Tibial nerve (tissue), 4 donors: ENCODE measurements at places on chromosomes 2 and 18. TPM values are rescaled to one million over a fixed set of nuclear protein-coding genes. Genes with fewer than 3 reads are reported as not detected.

DNA sequence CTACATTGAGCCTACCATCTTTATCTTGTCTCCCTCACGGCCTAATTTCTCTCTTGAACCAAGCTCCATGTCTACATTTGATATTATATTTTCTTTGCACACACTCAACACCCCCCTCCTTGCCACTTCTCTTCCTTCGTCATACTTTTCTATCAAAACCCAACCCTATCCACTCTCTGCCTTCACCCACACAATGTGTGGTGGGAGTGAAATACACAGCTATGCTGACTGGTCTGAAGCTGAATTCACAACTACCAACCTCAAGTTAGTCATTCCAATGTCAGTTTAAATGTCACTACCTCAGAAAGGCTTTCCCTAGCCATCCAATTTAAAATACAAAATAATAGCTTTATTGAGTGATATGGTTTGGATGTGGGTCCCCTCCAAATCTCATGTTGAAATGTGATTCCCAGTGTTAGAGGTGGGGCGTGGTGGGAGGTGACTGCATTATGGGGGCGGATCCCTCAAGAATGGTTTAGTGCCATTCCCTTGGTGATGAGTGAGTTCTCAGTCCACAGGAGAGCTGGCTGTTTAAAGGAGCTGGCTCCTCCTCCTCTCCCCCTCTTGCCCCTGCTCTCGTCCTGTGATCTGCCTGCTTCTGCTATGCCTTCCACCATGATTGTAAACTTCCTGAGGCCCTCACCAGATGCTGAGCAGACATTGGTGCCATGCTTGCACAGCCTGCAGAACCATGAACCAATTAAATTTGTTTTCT is 112.1 kb downstream of the DTNB start:
- DNase-seq, result no peak

DNA sequence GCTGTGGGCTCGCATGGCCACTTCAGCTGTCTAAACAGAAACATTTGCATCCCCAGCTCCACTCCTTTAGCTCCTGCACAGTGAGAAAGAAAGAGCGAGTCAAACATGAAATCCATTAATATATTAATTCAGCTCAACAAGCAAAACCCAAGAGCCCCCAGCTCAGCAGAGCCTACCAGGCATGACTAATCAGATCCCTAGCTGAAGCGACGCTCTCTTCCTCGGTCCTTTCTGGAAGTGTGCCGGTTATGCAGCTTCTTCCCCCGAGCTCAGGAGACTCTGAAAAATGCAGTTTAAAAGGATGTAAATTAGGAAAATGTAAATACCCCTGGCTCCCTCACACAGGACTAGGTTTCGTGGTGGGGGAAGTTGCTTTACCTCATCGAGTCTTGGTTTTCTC is 221.5 kb downstream of the ANKRD30B start:
- no peak for DNase-seq

SLC8A1 gene
- 22.9 TPM for total RNA-seq

GRCh38 chr18:40708726-40709125 is 1246.3 kb upstream of the PIK3C3 start:
- DNase-seq, result no peak

DNA sequence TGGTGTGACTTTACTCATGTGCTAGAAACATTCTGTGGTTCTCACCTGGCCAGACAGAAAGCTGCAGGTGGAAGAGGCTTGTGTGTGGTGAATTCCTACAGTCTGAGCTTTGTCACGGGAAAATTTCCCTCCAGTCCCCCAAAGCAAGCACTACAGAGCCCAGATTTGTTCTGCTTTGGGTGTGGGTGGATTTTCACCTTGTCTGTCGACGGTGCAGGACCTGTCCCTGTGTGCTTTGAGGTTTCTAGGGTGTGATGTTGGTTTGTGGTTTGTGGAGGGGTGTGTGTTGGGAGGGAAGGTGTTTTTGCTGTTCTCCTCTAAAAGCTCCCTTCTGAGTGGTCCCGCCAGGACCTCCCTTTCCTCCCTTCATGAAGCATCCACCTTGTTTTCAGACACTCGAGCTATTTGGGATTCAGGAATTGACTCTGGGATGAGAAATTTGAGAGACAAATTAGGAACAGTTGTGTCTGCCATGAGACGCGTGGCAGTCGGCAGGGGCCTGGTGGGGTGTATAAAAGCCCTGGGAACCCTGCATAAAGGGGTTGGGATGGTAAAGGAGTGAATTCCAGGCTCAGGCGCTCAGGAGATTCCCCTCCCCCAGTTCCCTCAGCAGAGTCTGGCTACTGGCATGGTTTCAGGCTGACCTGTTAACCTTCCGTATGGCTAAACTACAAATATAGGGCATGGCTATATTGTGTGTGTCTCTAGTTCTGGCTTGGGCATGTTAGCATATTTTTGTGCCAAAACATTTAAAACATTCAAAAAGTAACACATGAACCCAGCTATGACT is 65.5 kb downstream of the DGKD start:
- no peak for DNase-seq
